ENCODE measurements at places on chromosomes 2 and 18.
A peak's percentile ranks its signal among the peaks of the same experiment; 100 is the strongest.

DNA sequence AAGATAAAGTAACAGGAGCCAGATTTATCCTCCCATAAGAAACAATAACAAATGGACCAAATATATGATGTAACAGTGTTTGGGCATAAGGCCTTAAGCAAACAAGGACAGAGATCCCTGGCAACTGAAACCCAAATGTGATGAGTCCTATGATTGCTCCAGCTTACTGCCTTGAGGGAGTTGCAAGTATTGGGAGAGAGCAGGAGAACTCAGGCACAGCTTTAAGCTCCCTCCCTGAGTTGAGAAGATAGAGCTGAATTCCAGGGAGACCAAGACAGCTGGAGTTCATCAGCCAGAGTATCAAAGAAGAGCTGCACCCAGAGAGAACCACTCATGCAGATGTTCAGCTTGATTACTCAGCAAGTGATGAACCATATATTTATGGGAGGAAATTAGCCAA lies 814.5 kb upstream of the RAB6C start:
- DNase-seq: no peak

- DNase-seq: no peak
Measured at GRCh38 chr18:58403799-58404455, 225.0 kb downstream of the ALPK2 start.

DNA sequence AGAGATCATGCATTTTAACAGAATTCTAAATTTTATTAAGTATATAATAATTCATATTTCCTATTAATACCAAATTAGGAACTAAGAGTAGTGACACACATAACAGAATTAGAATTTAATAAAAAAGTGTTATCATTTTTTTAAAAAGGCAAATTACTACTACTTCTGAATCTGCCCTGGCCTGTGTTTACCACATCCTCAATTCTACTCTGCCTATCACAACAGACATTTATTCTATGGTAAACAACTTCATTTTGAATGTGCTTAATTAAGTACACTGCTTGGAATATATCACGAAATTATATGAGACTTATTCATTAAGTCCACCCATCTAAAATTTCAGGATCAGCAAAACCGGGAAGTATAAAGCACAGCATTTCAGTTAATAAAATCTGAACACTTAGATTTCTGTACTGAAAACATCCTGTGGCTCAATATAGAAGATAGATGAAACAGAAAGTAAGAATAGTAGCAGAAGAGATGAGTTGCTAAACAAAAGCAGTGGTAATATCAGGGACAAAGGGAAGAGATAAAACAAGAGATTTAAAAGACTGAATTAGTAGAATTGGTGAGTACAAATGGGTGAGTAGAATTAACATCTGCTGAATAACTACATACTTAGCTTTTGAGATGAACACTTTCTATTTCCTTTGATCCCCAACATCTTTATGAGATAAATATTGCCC lies 3.7 kb downstream of the SMC6 start:
- no peak for DNase-seq

DNA sequence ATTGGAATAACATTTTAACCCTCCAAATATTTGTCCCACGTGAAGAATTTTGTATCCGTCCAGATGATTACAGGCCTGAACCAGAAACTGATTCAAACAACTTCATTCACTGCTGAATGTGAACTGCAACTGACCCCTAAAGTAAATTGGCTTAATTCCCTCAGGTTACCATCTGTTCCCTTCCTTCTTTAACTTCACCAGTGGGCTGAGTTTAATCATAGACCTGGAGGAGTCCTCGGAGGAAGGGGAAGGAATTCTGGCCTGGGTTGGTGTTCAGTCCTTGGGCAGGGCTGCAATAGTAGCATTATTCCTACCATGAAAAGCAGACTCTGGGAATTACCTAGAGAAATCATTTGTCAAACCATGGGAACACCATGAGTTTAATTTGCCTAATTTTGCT lies 207.4 kb downstream of the TMEM247 start:
- DNase-seq: no peak

- DNase-seq: no peak
Measured at GRCh38 chr18:44799382-44799906, 118.8 kb downstream of the SETBP1 start.

GRCh38 chr2:189014449-189015138 lies 40.4 kb downstream of the COL3A1 start:
- no peak for DNase-seq

- DNase-seq: peak; percentile 50
Measured at GRCh38 chr18:3498698-3499471, 48.9 kb downstream of the TGIF1 start.

GRCh38 chr18:72652990-72653593 lies 109.0 kb upstream of the CBLN2 start:
- DNase-seq: peak; percentile 23

- no peak for DNase-seq
Measured at GRCh38 chr18:45571714-45572113, 43.6 kb upstream of the SLC14A2 start.

GRCh38 chr18:27665264-27665799 lies 480.2 kb upstream of the CHST9 start:
- DNase-seq: no peak
